ENCODE measurements at places on chromosomes 4 and X. TPM values are rescaled to one million over a fixed set of nuclear protein-coding genes. Genes with fewer than 3 reads are reported as not detected.

Gene EDA2R
- total RNA-seq = 6.3 TPM

Gene UCP1
- not detected for total RNA-seq

Gene FGF2
- 2.9 TPM for total RNA-seq

Gene SLC34A2
- total RNA-seq = 2.1 TPM

Gene TEX28
- not detected for total RNA-seq

Gene VCX
- total RNA-seq = 1.1 TPM

Gene SLC9A6
- 15.5 TPM for total RNA-seq

Gene ATP8A1
- 278 TPM for total RNA-seq

Gene CD40LG
- total RNA-seq = not detected

Gene PGM2
- 8.8 TPM for total RNA-seq

Gene GAB3
- total RNA-seq = 9.6 TPM

Gene TMPRSS11D
- total RNA-seq = not detected

Gene CPE
- total RNA-seq = 253 TPM

Gene PNMA5
- total RNA-seq = not detected

Gene USP11
- total RNA-seq = 190 TPM

Gene LEF1
- total RNA-seq = 0.98 TPM

Gene SLC10A3
- total RNA-seq = 6.1 TPM

Gene ZMYM3
- 44.2 TPM for total RNA-seq

Gene PDK3
- 12.1 TPM for total RNA-seq

Gene PLAC8
- 1.0 TPM for total RNA-seq

Gene TCP11X1
- 0.61 TPM for total RNA-seq

Gene CLIC2
- 0.56 TPM for total RNA-seq

Gene ARHGAP36
- 0.27 TPM for total RNA-seq

Gene VAMP7
- 19.5 TPM for total RNA-seq

Gene GNRHR
- not detected for total RNA-seq

Gene CXCL9
- not detected for total RNA-seq

Gene DIPK2B
- not detected for total RNA-seq

Gene SH2D1A
- not detected for total RNA-seq

Gene SPANXN3
- not detected for total RNA-seq

Gene EREG
- not detected for total RNA-seq

Gene BEX2
- 150 TPM for total RNA-seq

Gene RHOXF2
- not detected for total RNA-seq

Gene SNCA
- total RNA-seq = 15.2 TPM

Gene HOPX
- 0.54 TPM for total RNA-seq

Gene MID1IP1
- total RNA-seq = 44.9 TPM

Gene SUPT20HL2
- total RNA-seq = 0.22 TPM

Gene CDKL2
- 1.6 TPM for total RNA-seq

Gene TAF7L
- total RNA-seq = 0.25 TPM

Gene FREM3
- total RNA-seq = not detected

Gene RGN
- total RNA-seq = 2.7 TPM

All from glutamatergic neuron (in vitro differentiated cells).